ENCODE measurements at places on chromosomes 7 and 10.

DNA sequence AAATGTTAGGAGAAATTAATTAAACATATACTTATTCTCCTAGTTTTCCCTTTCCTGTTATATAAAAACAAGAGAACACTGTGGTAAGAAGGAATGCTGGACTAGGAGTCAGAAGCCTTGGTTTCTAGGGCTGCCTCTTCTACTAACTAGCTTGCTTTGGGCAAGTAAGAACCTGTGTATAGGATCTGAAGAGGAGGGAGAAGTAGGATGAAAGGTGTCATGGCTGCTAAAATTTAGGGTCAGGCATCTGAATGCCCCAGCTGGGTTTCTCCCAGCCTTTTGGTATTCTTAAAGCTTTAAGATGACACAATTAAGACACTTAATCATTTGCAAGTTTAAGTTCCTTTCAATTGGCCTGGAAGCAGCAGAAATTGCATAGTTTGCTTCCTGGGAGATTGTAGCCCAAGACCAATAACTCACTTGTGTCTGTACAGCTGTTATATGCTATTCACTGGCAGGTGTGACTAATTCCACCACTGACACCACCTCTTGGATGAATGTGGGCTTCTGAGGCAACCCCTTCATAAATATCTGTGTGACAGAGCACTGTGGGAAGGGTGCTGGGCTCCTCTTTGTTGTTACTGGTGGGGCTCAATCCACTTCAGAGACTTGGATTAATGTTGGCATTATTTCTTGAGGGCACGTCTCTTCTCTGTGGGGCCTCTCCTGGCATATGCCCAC lies 137.2 kb downstream of the LRMDA start:
- no peak for DNase-seq

GRCh38 chr10:108616559-108617285 lies 1306.6 kb downstream of the XPNPEP1 start:
- no peak for DNase-seq

- no peak for DNase-seq
Measured at GRCh38 chr10:64617085-64617484, 1095.9 kb downstream of the REEP3 start.

GRCh38 chr7:34747867-34748727 lies 90.1 kb downstream of the NPSR1 start:
- DNase-seq: peak; percentile 49

- no peak for DNase-seq
Measured at GRCh38 chr7:24201226-24201625, 82.8 kb upstream of the NPY start.

DNA sequence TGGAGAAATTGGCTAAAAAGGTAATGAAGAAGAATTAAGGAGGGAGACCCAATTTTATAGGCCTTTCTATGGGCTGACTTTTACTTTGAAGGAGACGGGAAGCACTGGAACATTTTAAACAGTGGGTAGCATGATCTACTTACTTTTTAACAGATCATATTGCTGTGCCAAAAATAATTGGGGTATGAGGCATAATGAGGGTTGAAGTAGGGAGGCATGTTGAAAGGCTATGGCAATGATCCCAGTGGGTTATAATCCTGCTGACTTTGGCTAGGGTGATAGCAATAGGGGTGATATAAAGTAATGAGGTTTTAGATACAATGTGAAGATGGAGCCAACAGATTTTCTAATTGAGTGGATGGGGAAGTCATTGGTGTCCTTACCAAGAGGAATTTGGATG lies 73.2 kb downstream of the GPR37 start:
- no peak for DNase-seq

DNA sequence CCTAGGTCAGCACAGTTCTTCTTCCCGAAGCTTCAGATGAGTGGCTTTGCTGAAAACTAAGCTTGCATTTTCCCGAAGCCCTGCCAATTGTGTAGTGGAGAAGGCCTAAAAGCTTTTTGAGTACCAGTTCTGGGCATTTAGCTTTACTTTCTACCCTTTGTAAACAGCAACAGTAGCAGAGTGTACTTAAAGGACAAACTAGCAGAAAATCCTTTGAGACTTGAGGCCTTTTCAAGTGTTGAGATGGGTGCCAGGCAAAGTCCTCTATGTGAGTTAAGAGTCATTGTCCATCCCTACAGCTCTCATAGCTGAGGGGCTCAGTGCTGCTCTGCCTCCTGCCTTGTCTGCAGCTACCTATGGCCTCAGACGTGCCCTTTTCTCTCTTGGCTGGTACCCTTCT lies 368.2 kb downstream of the CCSER2 start:
- no peak for DNase-seq

GRCh38 chr10:43854007-43854406 lies 205.3 kb upstream of the ZNF32 start:
- peak; percentile 56 for DNase-seq

- DNase-seq: no peak
Measured at GRCh38 chr7:112116894-112117293, 89.3 kb downstream of the DOCK4 start.

DNA sequence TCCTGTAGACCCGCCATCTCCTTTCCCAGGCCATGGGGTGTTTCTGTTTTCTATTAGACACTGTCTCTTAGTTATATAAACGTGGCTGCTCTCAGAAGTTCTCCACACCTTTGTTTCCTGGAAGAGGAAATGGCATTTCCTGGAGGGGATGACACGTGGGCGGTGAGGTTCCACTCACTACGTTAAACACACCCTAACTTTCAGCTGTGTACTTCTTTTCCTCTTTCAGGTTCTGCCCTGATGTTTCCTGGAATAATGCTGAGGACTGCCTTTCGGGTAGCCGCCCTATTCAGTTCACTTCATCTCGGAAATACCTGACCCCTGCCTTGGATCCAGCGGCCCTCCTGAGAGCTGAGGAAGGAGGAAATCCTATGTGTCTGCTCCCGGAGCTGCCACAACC lies 3.4 kb upstream of the PRKCQ start:
- DNase-seq: no peak

DNA sequence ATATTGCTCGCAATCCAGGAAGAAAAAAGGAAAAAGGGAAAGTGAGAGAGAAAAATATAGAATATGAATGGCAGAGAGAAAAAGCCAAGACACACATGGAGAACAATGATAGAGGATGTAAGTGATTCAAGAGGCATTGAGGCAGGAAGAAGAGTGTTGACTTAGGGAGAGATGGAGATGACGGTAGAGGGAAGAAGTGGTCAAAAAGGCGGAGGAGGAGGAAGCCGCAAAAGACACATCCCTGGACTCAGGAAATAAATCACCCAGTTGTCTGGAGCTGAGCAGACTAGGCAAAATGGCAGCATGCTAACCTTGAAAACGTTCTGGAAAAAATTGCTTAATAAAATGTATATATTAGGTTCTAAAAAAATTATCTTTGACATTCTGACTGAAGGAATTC lies 17.7 kb upstream of the GPR37 start:
- no peak for DNase-seq

DNA sequence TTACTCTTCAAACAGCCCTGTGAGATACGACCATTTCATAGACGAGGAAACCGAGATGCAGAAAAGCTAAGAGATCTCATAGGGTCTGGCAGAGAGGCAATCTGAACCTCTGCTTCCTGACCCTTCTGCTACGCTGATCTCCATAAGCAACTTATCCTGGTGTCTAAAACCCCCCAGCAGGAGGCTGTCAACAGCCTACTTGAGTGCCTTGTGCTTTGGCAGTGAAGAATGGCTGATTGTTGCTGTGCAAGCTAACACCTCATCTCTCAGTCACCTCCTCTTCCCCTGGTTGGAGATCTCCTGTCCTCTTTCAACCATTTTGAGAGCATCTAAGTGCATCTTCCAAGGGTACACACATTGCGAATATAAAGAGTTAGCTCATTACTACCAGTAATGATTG lies 86.2 kb downstream of the AOAH start:
- DNase-seq: no peak
